Stimulated activated CD8-positive, alpha-beta memory T cell treated with anti-CD3 and anti-CD28 coated beads, Interleukin-4, amount 100 ng/mL, for 4 hours (primary cell): ENCODE measurements at places on chromosomes 12 and 14.

- DNase-seq: no peak
Measured at GRCh38 chr12:92365333-92365732, 219.7 kb upstream of the BTG1 start.

GRCh38 chr12:120698665-120699064 lies 11.6 kb upstream of the UNC119B start:
- DNase-seq: no peak

- no peak for DNase-seq
Measured at GRCh38 chr14:104353221-104353920, 215.0 kb downstream of the KIF26A start.

GRCh38 chr12:82486524-82487235 lies 128.4 kb downstream of the METTL25 start:
- DNase-seq: no peak

GRCh38 chr12:8832500-8832899 lies 10.1 kb downstream of the A2ML1 start:
- DNase-seq: no peak

DNA sequence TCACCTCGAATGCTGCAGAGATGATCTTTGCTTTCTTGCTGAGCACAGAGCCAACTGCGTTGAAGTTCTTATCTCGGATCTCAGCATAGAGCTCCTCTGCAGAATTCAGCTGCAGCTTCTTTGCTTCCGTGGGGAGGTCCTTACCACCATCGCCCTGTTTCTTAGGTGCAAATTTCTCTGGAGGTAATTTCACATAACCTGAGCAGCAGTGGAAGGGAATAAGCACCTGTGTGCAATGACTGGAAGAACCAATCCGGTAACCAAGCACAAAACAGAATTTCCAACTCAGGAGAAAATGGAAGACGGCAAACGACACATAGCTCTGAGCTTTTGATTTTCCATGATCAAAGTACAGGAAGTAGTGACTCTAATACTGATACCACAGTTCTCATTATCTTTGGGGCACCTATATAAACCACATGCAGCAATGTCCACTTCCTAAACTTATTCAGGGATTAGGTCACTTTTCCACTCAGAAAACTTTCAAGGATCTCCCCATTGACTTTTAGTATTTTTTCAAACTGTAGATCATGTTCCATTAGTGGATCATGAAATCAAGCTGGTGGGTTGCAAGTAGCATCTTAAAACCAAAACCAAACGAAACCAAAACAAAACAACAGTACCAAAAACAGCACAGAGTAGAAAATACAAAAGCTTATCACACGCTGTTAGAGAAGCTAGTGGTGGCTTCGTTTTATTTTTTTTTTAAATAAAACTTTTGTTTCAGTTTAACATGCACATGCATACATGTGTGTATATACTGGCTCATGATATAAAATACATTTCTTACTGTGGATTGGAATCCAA lies 18.9 kb upstream of the DIABLO start:
- DNase-seq: no peak

DNA sequence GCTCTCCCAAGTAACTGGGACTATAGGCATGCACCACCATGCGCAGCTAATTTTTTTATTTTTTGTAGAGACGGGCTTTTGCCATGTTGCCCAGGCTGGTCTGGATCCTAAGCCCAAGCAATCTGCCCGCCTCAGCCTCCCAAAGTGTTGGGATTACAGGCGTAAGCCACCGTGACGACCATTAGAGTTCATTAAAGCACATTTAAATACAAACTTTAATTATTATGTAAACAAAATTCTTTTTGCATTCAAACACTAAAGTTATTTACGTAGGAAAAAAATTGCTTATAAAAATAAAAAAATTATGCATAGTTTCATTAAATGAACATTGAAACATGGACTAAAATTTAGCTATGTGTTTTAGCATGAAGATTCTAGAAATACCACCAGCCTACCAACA lies 7.2 kb downstream of the RPAP3 start:
- DNase-seq: no peak

DNA sequence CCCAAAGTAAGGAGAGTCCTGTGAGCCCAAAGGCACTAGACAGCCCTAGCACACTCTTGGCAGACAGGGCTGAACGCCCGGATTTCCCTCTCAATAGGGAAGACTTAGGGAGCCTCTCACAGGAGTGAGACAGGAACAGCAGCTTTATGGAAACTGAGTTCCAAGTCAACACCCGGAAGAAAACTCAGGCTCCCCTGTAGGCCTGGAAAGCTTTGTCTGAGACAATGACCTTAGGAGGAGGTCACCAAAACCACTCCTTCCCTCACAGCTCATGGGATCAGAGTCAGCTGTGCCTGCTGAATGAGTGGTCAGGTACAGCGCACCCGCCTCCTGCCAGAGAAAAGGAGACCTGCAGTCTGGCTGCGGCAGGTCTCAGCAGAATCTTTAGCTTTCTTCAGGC lies 229.5 kb downstream of the CACNA1C start:
- no peak for DNase-seq

- no peak for DNase-seq
Measured at GRCh38 chr12:19963972-19964371, 404.4 kb upstream of the PDE3A start.

- no peak for DNase-seq
Measured at GRCh38 chr12:1805441-1806081, 14.8 kb upstream of the LRTM2 start.

DNA sequence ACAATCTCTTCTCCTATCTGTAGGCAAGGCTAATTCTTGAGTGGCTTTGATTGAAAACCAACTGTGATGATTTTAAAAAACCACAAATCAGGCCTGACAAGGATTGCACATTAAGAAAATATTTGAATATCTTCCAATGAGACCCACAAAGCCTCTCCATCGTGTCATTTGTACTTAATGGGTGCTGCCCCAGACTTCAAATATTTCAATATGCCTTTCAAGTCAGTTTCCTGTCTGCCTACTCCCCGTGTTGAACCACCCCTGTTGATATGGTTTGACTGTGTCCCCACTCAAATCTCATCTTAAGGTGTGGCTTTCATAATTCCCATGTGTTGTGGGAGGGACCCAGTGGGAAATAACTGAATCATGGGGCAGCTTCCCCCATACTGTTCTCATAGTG lies 159.7 kb upstream of the EGLN3 start:
- DNase-seq: no peak

DNA sequence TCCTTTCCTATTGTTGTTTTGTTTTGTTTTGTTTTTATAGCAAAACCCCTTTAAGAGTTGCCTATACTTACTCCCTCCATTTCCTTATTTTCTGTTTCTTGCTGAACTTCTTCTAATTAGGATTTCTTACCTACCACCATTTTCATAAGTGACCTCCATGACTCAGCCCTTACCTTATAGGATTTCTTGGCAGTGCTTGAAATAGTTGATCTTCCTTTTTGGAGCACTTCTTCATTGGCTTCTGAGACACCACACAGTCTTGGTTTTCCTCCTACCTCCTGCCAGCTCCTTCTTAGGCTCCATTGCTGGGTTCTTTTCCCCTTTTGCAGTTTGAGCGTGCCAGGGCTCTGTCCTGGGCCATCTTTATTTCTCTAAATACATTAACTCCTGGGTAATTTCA lies 23.4 kb upstream of the EID3 start:
- DNase-seq: no peak

GRCh38 chr12:50567926-50568325 lies 63.1 kb downstream of the DIP2B start:
- no peak for DNase-seq

- DNase-seq: no peak
Measured at GRCh38 chr12:88334271-88334670, 192.2 kb downstream of the TMTC3 start.

- no peak for DNase-seq
Measured at GRCh38 chr14:96804895-96805294, 7.7 kb downstream of the VRK1 start.

GRCh38 chr12:88855301-88855700 lies 275.0 kb upstream of the KITLG start:
- DNase-seq: no peak

DNA sequence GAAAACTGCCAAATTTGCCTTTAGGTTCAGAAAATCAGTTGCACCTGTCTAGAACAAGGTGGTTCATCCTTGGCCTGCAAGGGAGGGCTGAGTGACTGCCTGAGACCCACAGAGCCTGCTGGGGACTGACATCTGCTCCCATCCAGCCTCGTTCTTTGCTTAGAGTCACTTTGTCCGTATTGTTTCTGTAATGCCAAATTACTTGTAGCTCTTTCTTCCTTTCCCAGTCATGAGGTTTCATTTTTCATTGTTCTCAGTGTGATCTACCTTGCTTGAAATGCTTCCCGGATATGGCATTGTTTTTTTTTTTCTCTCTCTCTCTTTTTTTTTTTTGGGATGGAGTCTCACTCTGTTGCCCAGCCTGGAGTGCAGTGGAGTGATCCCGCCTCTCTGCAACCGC lies 21.3 kb downstream of the TSPAN9 start:
- DNase-seq: no peak

DNA sequence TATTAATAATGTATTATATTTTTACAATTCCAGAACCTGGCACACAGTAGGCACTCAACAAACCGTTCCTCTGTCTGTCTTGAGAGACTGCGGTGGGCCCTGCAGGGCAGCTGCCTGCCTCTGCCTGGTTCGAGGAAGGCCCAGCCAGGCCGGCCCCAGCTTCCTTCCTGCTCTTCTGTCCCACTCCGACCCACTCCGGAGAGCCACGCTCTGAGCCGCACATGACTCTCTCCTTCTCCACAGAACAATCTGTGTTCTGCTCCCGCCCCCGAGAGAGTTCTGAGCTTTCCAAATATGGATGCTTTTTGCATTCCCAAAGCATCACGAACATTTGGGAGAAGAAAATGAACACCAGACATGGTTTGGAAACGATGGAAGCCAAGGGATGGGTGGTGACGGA lies 57.3 kb downstream of the TTC7B start:
- no peak for DNase-seq

- no peak for DNase-seq
Measured at GRCh38 chr12:27637524-27637923, 58.7 kb upstream of the REP15 start.

DNA sequence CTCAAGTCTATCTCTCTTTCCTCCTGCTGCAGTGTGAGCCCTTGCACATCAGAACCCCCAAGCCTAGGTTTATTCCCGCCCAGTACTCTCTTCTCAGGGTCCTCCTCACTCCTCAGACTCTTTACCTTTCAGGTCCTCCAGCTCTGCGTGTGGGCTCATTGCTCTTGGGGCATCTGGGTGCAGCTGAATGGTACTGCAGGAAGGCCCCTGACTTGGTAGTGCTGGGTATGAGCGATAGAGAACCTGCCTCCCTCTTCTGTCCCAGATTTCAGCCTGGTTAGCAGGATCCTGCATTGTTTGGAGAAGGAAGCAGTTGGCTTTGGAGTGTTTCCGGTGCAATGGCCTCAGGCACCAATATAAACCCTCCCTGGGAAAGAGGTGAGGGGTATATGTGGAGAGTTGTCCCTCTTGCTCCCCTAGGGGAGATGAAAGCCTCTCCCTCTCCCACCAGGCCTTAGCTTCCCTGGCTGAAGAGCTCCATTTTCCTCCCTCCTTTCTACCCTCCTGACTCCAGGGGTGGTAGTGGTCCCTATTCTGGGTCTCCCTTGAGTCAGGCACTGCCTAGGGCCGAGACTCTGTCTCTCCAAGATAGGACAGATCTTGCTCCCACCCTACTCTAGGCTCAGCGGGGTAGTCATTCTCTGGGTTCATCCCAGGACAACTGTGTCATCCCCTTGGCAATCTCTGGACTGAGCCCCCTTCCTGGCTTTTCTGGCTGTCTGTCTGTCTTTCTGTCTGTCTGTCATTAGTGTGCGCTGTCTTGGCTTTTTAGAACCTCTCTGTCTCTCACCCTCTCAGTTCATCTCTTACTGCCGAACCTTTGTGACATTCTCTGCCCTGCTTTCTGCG lies 3.8 kb downstream of the LRP1 start:
- DNase-seq: no peak

GRCh38 chr14:39038542-39038941 lies 64.5 kb downstream of the SEC23A start:
- DNase-seq: no peak

DNA sequence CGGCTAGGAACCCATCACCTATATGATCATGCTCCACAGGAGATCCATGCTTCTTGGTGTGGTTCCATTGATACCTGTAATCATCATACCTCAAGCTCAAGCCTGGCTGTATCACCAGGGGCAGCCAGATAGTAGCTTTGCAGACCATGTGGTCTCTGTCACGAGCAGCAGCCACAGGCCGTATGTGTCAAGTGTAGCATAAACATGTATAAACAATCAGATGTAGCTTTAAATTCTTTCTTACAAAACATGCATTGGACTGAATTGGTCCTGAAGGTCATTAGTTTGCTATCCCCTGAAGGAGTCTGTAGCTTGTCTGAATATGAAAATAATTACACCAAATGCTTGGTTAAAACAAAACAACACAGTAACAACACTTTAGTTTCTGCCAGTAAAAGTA lies 1223.2 kb upstream of the TMEM132C start:
- no peak for DNase-seq

- DNase-seq: no peak
Measured at GRCh38 chr12:99976762-99977161, 8.0 kb downstream of the ANKS1B start.

- DNase-seq: no peak
Measured at GRCh38 chr12:132398386-132398991, 69.1 kb upstream of the GALNT9 start.

GRCh38 chr12:114529966-114530365 lies 124.0 kb upstream of the TBX5 start:
- DNase-seq: no peak

DNA sequence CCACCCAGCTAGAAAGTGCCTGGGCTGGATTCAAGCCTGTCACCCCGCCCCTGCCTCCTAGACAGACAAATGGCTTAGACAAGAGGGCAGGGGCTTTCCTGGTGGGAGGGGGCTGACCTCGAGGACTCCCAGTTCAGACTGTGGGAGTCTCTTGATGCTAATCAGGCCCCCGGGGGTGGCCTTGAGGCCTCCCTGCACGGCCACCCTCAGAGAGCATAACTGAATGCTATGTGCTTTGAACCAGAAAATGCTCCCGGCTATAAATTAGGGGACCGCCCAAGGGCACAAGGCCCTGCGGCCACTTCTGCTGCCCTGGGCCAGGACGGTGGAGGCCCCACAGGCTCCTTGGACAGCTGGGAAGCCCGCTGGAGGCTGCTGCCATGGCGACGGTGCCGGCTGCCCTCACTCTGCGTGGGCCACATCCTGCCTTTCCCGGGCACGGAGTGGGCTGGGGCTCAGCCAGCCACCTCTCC lies 111.0 kb upstream of the NCOR2 start:
- no peak for DNase-seq
